ENCODE measurements at places on chromosomes 5 and 9.

DNA sequence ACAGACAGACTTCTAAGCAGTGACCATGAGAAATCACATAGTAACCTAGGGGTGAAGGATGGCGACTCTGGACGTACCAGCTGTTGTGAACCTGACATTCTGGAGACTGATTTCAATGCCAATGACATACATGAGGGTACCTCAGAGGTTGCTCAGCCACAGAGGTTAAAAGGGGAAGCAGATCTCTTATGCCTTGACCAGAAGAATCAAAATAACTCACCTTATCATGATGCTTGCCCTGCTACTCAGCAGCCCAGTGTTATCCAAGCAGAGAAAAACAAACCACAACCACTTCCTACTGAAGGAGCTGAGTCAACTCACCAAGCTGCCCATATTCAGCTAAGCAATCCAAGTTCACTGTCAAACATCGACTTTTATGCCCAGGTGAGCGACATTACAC lies 38.0 kb upstream of the CCDC152 start:
- no peak for DNase-seq

- DNase-seq: no peak
These were observed 140.6 kb downstream of the C5orf15 start for GRCh38 chr5:133827830-133828229.

- DNase-seq: no peak
These were observed at the start of gene INSYN2B for GRCh38 chr5:169980418-169981053. TSS of gene INSYN2B (minus strand) at chr5:169980495. CDS start at chr5:169883898, 96,597 bp downstream.

DNA sequence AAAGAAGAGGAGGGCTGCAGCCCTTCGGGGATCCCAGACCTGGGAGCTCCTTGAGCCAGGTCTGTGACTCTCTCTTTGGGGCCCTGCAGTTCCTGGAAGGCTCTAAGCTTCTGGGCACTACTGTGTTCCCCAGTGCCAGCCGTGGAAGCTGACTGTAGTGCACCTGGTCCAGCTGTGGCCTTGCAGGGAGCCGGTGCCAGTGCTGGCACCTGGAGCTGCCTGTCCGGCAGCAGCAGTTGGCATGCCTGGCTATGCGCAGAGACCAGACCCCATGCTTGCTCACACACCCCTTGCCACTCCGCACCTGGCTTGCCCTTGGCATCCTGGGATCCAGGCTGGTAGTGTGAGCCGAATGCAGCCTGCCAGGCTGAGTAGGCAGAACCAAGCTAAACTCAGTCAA lies 91.0 kb upstream of the PUM3 start:
- DNase-seq: no peak

DNA sequence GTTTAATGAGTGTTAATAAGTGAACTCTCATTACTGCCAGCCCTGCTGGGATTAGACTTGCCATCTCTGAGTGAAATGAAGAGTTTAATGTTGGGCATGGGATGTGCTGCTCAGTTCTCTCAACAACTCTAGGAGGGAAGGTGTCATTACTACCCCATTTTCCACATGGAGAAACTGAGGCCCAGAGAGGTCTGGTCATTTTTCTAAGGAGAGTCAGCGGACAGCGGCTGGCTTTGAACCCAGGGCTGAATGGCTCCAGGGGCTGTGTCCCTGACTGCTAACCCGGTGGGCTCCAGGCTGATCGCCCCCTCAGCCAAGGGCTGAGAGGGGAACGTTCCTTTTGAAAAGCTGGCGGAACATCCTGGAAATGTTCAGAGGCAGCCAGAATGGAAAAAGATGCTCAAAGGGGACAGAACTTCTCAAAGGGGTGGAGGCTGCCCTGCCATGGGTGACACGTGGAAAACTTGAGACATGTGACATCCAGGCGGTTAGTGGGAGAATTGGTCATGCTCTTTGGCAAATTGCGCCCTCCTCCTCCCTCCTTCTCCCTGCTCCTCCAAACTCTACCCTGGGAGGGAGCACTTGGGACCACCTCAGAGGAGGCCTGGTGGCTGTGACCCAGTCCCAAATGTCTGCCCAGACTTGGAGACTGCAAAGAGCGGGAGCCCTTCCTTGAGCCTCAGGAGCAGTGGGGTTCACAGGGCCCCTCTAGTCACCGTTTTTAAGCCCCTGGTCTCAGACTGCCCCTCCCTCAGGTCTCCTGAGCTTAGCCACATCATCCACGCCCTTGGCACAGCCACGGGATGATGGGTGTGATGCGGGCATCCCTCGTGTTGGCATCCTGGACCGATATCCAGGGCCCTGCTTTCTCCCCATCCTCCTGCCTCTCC lies 28.7 kb downstream of the DNM1 start:
- no peak for DNase-seq

DNA sequence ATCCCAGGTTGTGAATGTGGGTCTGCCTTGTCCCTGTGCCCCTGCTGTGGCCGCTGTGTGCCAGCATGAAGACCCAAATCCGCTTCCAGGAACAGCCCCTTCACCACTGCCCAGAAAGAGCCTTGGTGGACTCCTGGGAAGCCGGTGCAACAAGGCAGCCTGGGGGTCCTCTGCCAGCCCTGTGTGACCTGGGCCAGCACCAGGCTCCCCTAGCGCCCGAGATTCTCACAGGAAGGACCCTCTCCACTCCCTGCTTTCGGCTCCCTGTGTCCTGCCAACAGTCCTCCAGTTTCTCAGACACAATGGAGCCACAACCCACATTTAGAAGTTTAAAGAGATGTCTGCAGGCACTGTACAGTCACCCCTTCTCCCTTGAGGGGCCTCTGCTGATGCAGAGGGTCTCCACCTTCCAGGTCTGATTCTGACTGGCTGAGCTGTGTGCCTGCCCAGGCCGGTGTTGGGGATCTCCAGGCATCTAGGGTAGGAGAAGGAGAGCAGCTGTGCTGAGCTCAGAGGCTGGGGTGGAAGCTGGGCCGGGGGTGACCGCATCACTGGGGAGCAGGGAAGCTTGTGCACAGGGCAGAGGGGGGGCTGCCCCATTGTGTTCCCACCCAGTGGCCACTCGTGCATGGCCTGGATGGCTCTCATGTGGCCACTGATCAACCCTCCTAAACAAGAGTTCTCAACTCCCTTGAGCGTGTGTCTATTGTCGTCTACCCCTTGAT lies 174.0 kb downstream of the IRX2 start:
- DNase-seq: no peak

- no peak for DNase-seq
These were observed 288.4 kb downstream of the MTRR start for GRCh38 chr5:8157320-8157822.

GRCh38 chr5:153099328-153099727 lies 391.1 kb upstream of the GRIA1 start:
- no peak for DNase-seq

DNA sequence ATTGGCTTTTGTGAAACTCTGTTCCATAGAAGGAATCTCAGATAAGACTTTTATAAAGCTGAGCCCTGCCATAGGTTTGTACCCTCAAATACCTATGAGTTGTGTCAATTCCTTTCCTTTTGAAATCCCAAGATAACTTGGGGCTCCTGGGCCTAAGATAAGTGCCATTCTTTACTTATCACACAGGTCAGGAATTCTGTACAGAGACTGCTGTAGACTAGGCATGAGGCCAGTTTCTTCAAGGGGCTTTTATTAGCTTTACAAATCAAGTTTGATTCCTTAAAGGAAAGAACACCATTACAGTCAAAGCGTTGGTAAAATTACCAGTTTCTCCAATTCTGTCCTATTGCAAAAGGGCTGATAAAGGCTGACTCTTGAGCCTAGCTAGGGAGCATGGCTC lies 39.2 kb downstream of the SHC3 start:
- no peak for DNase-seq

DNA sequence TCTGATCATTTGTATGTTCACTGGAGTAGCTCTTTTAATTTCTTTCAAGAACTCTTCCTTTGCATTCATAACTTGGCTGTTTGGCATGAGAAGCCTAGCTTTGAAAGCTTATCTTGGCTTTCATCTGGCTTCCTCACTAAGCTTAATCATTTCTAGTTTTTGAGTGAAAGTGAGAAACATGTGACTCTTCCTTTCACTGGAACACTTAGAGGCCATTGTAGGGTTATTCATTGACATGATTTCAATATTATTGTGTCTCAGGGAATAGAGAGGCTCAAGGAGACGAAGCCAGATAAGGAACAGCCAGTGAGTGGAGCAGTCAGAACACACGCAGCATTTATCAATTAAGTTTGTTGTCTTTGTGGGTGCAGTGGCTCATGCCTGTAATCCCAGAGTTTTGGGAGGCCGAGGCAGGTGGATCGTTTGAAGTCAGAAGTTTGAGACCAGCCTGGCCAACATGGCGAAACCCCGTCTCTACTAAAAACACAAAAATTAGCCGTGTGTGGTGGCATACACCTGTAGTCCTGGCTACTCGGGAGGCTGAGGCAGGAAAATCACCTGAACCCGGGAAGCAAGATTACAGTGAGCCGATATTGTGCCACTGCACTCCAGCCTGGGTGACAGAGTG lies 98.3 kb downstream of the UGCG start:
- no peak for DNase-seq

DNA sequence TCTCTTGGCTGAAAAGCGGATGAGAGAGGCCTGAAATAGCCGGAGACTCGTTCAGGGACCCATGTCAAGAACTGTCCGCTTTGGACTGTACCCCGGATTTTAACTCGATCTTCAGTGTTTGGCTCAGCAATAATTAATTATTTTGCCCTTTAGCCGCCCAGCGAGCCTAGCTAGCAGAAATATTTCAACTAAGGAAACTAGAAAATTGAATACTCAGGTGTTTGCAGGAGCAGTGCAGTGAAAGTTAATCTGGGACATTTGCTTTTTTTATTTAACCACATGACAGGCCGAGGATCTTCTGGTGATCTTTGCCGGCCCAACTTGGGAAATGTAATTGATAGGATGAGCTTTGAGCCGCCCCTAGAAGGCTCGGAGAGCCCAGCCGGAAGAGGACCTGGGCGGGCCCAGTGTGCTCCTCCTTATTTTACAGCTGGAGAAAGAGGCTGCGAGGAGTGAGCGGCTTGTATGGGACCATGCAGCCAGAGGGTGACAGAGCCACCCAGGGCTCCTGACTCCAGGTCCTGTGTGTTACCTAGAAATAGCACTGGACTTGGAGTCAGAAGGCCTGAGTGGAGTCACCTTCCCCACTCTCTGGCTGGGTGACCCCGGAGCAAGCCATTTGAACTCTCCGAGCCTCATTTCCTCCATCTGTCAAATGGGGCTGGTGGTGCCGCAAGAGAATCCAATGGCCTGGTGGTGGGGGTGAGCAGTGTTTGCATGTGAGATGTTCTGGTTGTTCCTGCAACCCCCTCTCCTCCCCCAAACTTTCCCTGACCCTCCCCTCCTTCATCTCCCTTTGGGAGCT lies 2.4 kb downstream of the PPARGC1B start:
- no peak for DNase-seq

DNA sequence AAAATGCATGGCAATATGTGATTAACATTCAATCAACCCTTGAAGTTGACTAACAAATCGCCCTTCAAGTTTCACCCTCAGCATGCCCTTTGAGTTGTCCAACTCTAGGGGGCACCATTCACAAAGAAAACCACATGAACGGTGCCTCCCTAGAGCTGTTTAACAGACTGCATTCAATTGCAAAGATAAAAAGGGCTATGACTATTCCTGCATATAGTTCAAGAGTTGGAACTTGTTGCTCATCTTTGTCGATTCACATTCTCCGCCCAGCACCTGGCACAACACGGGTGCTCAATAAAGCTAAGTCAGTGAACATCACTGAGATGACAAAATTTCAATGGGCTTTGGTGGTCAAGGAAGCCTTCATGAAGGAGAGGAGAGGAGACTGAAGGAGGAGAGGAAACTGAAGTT lies 69.6 kb upstream of the SLC30A5 start:
- no peak for DNase-seq

DNA sequence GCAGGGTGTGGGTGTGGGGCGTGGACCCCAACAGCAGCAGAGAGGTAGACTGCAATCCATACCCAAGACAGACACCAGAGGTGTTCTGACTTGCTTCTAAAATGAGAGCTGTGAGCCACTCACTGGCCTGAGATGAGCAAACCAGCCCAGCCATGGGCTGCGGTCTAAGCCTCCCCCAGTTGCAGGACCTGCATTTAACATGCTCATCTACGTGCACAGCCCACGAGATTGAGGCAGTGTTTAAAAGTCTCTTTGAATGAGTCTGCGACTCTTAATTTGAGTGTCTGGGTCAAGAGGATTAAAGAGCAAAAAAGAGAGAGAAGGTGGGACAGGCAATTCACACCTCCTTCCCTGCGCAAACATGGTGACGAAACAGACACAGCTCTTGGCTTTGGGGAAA lies 5.9 kb downstream of the SURF4 start:
- no peak for DNase-seq

GRCh38 chr9:123514766-123515165 lies 158.8 kb downstream of the CRB2 start:
- no peak for DNase-seq

DNA sequence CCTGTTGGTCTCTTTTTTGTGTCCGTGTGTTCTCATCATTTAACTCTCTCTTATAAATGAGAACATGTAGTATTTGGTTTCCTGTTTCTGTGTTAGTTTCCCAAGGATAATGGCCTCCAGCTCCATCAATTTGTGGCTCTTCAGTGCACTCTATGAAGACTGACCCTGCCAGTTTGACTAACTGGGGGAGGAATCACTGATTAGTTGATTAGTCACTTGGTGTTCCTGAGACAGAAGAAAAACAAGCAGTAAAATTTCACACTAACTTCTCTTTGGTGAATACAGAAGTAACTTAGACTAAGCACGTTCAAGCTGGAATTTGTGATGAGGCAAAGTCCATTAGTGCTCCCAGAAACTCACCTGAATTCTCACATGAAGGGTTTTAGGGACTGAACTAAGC lies 495.8 kb upstream of the RORB start:
- no peak for DNase-seq

GRCh38 chr5:33343676-33344327 lies 97.0 kb upstream of the TARS1 start:
- DNase-seq: no peak

- no peak for DNase-seq
These were observed 94.6 kb downstream of the KDM4C start for GRCh38 chr9:6852243-6852963.

DNA sequence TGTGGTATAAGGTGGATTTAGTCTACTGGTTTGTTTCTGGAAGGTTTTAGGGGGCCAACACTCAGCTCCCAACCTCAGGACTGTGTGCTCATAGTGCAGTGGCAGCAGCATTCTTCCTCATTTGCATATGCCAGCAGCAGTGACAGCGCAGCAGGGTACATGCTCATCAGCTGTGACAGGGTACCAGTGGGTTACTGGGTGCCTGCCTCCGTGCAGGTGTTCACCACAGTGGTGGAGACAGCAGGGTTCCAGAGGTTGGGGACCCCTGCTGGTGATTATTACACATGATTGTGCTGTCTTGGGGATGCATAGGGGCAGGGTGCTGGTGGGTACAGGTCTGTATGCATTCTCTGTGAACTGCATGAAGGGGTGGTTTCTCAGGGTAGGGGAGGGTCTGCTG lies 45.5 kb upstream of the IFNE start:
- no peak for DNase-seq

Measured in NCI-H187 treated with DMSO at 0.1 percent for 48 hours (cell line).